NCI-H1436 (cell line): ENCODE measurements at places on chromosomes 4 and X.

GRCh38 chrX:67546496-67547423 lies 2.9 kb downstream of the AR start:
- DNase-seq = no peak

- DNase-seq = no peak
Measured at GRCh38 chrX:2159393-2159792, 341.4 kb downstream of the DHRSX start.

DNA sequence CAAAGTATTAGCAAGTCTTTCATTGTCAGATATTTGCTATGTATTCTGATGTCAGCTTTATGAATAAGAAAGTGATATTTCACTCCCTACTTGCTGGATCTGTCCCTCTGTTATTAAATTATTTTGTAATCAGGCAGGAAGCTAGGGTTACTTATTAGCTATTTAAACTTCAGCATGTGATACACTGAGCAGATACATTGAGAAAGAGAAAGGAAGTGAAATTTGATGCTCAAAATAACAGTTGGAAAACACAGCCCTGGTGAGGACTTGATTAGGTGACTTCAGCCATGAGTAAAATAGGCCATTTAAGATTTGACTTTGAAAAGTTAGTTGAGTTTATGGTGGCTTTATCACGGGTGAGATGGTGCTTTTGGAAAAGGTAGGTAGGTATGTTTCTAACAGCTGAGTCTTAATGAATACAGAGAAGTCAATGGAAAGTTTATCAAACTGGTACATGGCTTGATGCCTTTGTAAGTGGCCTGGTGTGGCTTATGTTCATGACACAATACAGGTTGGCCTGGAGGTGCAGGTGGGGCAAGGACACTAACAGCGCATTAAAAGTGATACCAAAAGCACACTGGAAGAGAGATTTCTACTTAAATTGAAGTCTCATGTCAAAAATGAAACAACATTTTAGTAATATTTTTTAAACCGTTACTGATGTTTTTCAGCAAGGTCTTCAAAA lies 321.2 kb upstream of the SPOCK3 start:
- no peak for DNase-seq

- DNase-seq = no peak
Measured at GRCh38 chrX:112081781-112082652, 559 bp downstream of the TRPC5 start.

- no peak for DNase-seq
Measured at GRCh38 chr4:92399032-92399431, 95.3 kb downstream of the GRID2 start.

GRCh38 chrX:2696698-2697215 lies 5.7 kb downstream of the CD99 start:
- DNase-seq = no peak

DNA sequence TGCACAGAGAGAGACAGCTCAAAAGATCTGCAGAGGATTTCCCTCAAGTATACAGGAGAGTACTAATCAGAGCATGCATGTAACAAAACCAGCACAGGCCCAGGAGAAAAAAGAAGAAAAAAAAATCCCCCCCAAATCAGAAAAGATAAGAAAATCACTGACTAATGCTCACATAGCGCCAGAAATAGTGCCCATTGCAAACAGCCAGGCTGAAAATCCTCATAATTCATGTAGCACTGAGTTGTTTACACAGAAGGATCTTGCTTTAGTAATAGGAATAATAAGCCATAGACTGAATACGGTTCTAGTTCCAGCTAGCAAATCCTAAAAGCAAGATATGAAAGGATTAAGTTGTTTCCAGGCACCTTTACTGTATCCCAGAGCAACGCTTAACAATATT lies 51.8 kb upstream of the MAGEC2 start:
- no peak for DNase-seq

GRCh38 chr4:32790803-32791202 lies 2070.6 kb downstream of the PCDH7 start:
- DNase-seq = no peak

GRCh38 chr4:76654791-76655190 lies 219.8 kb downstream of the SHROOM3 start:
- DNase-seq = no peak

DNA sequence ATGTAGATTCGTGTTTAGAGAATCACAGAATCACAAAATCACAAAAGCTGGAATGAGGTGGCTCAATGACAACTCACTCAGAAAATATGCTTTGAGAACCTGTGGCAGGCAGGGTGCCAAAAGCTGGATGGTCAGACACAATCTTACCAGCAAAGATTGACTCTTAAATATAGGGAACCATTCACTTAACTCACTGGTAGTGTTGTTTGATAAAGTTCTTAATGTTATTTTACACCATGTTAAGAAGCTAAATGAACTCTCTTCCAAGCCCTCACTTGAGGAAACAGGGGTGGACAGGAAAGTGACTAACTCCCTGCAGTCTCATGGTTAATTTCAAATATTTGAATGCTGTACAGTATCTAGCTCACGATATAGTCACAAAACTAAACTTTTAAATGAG lies 5.7 kb upstream of the SCOC start:
- no peak for DNase-seq

DNA sequence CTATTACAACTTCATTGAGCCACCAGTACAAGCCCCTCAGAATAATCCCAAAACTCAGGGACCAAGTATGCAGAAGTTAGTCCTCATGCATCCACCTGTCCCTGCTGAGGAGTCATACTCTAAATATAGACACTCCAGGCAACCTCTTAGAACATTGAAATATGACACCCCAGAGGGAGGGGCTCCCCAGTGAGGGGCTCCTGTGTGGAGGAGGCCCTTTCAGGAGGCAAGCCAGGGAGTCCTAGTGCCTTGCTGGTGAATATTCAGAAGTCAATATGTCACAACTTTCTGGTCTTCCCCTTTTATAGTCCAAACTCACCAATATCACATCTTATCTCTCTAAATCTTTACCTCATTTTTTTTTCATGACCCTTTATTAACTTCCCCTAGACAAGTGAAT lies 1.6 kb upstream of the ARMCX6 start:
- peak; percentile 80 for DNase-seq

DNA sequence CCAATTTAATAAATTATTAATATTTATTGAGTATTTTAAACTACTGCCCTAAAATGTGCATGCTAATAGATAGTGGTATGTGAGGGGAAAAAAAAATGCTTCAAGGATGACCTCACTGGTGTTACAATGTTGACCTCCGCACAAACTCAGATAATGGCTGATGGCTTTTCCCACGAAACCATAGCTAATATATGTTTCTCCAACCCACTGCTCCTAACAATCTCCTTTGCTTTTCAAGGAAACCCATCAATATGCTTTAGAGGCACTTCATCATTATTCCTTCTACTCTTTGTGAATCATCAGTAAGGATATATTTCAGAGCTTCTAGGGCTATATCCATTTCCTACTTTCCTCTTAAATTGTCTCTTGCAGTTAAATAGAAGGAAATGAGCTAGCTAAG lies 1752.0 kb upstream of the TENM3 start:
- DNase-seq = no peak

DNA sequence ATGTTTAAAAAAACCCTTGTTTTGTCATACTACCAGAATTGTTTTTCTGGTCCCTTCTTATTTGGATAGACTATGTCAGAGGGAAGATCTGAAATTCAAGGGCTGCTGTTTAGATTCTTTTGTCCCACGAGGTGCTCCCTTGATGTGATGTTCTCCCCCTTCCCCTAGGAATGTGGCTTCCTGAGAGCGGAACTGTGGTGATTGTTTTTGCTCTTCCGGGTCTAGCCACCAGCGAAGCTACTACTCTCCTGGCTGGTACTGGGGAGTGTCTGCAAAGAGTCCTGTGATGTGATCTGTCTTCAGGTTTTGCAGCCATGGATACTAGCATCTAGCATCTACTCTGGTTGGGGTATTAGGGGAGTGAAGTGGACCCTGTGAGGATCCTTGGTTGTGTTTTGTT lies 271.1 kb downstream of the DCAF12L2 start:
- no peak for DNase-seq

- DNase-seq = no peak
Measured at GRCh38 chr4:128241425-128241913, 46.1 kb downstream of the PGRMC2 start.

DNA sequence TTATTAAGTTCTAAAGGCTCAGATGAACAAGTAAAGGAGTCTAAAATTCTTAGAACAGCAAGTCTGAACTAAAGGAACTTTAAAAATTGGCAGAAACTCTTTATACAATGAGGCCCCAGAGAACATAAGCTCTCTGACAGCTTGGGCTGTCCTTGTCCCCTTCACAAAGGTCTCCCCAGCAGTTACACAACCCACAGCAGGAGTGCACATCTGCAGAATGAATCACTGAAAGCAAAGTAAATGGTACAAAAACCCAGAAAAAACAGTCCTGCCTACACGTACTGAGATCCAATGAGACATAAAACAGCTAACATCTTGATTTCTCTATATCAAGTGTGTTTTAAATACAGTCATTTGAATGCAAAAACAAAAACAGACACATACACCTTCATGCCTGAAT lies 18.7 kb downstream of the RBBP7 start:
- DNase-seq = no peak

DNA sequence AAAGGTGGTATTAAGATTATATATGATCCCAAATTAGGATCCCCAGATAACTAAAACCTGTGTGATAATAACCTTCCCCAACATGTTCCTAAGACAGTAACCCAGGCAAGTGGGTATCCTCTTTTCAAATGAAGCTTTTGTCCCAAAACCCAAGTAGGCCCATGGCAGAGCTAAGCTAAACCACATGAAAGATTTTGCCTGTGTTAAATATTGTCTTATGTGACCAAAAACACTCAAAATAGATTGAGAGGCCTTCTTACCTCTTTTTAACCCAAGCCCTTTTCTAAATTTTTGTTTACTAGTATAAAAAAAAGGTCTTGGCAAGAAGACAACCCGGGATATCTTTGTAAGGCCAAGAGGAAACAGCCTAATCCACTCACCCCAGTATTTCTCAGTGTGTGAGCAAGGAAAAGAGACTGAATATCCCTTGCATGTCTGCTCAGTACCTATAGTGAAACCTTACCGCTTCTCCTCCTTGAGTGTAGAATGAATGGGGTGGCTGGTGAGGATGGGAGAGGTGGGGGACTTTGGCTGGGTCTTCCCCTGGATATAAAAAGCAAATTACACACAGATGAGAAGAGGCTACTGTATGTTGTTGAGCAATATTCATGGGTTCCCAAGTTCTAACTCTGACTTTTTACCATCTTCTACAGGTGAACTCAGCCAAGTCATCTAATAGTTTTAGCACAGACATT lies 188.8 kb upstream of the BMP3 start:
- no peak for DNase-seq

DNA sequence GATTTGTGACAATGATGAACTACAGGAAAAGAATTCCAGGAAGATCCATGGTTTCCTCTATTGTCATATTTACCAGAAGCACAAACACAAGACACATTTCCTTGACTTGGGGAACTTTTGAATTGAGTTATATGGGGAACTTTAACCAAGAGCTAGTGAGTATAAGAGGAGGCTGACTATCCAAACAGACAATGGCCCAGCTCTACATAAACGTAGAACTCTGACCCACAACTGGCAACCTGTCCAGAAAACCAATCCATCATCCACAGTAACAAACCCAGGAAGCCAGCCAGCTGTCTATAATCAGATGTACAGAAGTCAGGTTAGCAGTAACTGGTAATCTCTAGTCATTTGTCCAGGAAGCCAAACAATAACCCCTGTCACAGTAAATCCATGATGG lies 167.0 kb upstream of the CPEB2 start:
- no peak for DNase-seq

DNA sequence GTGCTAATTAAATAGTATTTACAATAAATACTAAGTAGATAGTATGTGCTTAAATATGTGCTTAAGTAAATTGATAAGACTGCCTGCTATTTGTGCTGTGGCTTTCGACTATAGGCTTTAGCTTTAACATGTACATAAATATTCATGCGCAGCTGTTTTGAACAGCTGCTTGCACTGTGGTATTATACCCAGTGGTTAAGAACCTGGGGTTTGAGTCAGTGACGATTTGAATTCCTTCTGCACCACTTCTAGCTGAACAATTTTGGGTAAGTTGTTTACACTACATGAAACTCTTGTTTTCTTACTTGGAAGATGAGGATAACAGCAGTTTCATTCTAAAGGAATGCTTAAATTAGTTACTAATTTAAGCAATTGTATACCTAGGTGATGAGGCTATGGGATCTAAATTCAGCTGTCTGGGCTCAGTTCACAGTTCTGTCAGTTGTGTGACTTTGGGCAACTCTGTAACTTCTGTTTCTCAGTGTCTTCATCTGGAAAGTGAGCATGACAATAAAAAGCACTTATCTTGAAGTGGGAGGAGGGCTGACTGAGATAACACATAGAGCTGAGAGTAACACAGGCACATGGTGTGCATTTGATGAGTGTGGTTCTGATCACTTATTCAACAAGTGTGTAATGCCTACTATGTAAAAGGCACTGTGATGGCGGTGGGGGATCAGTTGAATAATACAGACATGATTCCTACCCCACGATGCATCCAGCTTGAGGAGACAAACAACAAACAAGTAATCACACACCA lies 37.0 kb downstream of the HPGDS start:
- DNase-seq = no peak

DNA sequence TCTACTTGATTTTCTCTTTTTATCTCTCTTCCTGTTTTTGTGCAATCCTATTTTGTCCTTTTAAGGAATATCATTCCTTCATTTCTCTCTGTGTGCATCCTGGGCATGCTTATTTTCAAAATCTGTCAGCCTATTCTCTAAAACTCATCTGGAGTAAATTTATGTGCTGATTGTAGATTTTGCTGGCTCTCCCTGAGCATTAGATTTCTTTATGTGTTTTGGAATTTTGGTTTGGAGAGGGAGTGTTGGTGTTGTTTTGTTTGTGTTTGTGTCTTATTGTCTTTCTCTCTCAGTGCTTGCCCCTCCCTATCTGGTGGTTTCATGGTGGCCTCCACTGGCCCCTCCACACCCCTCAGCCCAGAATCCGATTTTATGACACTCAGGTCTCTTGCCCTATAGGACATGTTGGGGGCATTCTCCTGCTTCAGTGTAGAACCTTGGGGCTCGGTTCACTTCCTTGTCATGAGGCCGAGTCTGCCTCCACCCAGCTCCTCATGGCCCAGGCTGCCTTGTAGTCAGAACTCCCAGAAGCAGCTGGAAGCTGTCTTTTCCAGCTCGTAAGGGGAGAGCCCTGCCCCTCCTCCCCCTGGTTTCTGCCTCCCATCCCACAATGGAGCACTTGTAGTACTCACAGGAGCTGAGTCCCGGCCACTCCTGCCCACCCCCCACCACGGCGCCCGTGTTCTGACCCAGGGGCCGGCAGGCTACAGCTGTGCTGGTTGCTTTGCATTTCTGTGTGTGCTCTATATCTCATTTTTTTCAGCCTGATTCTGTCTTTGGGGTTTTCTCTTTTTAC lies 24.5 kb upstream of the PJA1 start:
- DNase-seq = no peak

GRCh38 chr4:2804449-2804972 lies 11.6 kb downstream of the SH3BP2 start:
- no peak for DNase-seq

DNA sequence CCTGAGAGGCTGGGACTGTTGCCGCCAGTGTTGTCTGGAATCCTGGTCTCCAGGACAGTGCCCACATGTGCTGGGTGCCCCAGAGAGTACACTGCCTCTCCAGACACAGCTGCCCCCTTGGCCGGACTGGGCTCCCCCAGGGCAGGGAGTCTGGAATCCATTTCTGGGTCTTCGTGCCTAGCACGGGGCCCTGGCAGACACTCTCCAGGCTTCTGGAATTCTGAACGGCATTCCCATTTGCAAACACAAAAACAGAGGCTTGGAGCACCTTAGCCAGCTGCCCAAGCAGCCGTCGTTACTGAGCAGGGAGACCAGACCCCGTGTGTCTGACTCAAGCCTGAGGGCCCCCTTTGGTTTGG lies 20.8 kb downstream of the HMX1 start:
- no peak for DNase-seq
